Myocyte (in vitro differentiated cells): ENCODE measurements at places on chromosomes 5 and 9. TPM values are rescaled to one million over a fixed set of nuclear protein-coding genes. Genes with fewer than 3 reads are reported as not detected.

NCS1 gene
- total RNA-seq: 55.2 and 59.7 TPM in 2 replicates

GRCh38 chr9:72925891-72926290 lies 27.0 kb downstream of the ALDH1A1 start:
- no peak for DNase-seq

DNA sequence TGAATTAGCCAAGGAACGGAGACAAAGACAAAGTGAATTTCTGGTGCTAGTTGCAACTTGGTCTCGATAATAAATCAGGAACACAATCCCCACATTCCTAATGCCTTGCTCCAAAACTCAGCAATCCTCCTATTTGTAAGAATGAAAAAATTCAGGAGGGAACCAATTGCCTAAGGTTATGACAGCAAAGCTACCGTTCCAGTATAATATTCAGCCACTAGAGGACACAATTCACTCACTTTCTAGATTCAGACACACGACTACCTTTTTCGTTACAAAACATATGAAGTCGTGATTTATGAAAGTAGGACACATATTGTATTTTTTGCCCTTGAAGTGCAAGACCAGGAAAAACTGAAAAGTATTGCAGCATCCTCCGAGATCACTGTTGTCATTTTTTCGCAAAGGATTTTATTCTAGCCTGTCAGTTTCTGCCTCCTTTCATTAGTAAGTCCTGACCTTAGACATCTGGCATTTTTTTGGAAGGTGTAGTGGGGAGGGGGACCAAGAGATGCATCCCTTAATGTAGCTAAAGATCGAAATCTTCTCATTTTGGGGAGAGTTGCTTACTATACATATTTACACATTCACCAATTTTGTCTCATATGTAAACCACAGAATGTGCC lies 133.1 kb downstream of the DOCK8 start:
- DNase-seq: peak; percentile 68

DNA sequence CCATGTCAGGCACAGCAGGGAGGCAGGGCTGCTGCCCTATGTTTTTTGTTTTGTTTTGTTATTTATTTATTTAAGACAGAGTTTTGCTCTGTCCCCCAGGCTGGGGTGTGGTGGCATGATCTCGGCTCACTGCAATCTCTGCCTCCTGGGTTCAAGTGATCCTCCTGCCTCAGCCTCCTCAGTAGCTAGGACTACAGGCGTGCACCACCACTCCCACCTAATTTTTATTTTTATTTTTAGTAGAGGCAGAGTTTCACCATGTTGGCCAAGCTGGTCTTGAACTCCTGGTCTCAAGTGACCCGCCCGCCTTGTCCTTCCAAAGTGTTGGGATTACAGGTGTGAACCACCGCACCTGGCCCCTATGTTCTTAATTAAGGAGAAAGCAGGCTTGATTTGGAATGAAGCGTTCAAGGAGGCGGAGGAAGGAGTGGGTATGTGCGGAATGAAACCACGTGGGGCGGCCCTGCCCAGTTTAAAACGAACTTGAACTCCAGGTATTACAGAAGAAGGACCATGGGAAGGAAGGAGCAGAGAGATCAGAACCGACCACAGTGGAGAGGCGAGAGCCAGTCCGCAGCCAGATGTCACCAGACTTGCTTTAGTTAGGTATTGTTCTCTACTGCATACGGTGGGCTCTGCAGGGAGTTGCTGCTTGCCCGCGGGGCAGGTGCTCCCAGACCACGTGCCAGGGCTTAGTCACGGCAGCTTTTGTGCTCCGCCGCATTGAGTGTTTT lies 34.9 kb upstream of the EPB41L4B start:
- DNase-seq: no peak

DNA sequence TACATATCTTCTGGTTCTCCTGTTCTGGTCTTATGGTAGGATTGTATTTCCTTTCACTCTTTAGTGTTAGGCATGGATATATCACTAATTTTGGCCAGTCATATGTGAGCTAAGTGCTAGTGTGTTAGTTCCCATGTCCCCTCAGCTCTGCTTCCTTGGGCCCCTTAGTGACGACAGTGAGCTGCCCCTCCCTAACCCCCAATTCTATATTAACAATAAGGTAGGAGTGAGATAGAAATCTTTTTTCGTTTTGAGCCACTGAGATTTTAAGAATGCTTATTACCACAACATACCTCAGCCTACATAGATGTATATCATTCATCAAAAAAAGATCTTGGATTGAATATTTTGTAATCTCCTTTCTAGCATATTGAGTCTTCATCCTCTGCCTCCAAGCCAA lies 100.5 kb downstream of the PARP8 start:
- DNase-seq: no peak

DNA sequence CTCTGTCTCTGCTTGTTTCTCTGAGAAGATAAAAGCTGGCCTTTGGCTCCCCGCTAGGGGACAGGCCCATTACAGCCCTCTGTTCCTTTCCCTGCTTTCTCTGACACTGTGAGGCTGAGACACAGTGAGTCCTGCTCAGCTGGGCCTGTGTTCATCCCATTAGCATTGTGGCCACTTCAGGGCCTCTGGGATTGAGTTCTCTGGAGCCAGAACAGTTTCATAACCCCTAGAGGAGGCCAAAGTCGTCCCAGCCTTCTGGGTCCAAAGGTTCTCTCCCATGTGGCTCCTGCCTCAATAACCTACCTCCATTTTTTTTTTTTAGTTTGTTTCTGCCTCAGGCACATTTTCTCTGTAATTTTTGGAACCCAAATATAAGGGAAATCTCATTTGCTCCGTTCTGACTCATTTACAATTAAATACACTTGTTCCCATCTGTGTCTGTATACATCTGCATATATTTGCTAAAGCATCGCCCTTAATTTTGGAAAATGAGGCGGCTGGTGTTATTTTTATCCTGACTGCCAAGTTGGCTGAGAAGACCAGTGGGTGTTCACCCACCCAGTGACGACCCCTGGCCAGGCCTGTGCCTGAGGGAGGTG lies 27.3 kb upstream of the CTNNA1 start:
- DNase-seq: no peak

BAAT gene
- total RNA-seq: 0.37 and 1.8 TPM in 2 replicates

DNA sequence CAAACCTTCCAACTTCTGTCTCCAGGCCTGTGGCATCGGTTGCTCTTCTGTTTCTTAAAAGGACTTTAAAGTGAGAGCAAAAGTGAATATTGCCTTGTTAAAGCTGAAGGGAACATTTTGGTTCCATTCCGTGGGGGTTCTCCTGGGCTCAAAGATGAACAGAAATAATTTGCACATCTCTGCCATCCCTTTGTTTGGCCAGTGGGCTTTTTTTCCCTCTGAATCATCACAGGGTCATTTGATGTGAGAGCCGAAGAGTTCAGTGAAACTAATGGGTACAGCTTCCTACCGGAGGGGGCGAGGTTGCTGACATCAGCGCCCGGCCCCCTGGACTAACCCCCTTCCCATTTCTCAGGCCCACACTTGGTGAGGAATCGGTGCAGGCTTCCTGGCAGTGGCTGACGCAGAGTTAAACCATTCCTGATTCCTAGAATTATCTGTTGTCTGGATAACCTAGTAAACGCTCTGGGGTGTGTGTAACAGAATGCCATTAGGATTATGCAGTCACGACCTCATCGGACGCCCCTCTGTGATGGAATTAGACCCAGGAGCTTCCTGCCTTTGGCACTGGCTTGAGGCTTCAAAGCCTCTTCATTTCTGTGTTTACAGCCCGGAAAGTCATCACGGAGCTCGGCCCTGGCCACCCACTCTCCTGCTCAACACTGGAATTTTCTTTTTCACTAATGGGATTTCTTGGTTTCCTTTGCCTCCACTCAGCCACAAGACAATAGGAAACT lies 61.6 kb upstream of the RPL26L1 start:
- peak; percentile 56 for DNase-seq

DNA sequence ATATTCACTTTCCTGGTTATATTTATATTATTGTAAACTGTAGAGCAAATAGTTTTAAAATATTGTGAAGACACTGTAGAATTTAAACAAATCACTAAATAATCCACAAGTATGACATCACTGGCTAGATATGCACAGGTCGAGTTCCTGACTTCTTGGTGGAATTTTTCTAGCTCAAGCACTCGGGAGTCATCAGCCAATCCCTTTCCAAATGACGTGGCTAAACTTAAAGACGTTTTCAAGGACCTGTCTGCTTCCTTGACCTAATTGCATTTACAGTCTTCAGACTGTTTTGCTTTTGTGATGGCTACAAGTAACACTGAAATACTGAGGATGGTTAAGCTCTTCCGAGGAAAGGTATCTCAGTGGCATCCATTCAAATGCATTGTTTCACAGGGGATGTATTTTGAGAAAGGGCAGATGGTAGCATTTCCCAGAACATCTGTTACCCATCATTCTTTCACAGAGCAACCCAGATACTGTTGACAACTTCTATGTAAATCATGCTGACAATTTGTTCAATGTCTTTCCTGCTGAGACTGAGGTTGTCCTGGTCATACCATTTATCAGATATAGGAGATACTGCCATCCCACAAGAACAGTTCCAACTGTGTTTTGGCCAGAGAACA lies 262.8 kb downstream of the CDH10 start:
- DNase-seq: no peak

GRCh38 chr5:41539454-41539853 lies 29.1 kb upstream of the PLCXD3 start:
- DNase-seq: no peak

DNA sequence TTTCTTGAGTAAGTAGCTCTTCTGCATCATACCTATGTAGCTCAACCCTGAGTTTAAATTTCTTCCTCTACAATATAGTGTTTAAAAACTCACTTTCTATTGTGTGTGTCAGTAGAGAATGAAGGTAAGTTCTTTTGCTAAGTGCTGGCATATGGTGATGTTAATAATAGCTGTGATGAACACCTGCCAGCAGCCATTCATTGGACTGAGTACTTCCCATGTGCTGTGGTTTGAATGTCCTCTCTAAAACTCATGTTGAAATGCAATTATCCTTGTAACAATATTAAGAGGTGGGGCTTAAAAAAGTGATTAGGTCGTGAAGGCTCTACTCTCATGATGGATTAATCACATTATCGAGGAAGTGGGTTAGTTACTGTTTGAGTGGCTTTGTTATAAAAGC lies 645.2 kb upstream of the RGMB start:
- DNase-seq: peak; percentile 55

PCDHB15 gene
- 3.1 and 4.6 TPM in 2 replicates for total RNA-seq

DNA sequence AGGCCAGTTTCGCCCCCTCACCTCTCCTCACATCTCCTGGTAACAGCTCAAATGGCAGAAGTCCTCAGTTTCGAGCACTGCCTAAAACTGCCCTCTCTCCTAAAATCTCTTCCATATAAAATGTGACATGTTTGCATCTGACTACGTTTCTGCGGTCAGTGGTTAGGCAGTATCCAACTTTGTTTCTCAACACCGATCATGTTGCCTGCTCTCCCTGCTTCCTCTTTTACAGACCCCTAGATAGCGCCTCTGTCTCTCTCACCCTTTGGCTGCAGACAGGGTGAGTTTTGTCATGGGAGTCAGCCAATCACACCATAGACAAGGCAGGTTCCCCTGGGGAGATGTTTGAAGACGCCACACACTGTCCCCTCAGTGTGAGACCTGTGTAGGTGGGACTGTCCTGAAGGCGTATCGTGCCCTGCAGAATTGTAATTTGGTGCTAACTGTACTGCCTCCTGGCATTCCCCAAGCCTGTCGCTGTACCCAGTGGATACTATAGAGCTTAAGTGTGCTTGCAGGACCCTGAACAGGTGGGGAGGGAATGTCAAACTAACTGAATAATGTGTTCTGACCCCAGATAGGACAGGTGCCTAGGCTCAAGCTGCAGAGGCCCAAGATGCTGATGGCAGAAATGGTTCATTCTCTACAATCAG lies 1.1 kb downstream of the HEXB start:
- no peak for DNase-seq

GRCh38 chr5:177133853-177134696 lies 502 bp downstream of the NSD1 start:
- DNase-seq: peak; percentile 64

DNA sequence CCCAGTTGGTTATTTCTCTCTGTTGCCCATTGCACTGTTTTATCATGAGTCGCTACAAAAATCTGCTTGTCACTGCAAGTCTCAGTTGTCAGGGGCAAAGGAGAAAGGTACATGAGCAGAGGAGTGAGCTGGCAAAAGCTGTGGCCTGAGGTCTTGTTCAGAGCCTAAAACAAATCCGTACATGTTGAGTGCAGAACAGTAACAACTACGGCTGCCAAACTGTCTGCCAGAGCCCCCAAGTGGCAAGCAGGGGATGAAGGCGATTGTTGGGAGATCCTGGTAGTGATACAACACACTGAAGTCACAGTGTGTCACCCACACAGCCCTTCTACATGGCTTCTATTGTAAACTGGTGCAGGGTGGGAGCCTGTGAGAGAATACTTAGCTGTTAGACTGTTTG lies 50.9 kb downstream of the BRINP1 start:
- no peak for DNase-seq

LEAP2 gene
- 0.88 and 1.0 TPM in 2 replicates for total RNA-seq

GRCh38 chr5:97097326-97098230 lies 44.8 kb downstream of the LIX1 start:
- DNase-seq: no peak

TAF1L gene
- total RNA-seq: 0.03 and 0.05 TPM in 2 replicates

DNA sequence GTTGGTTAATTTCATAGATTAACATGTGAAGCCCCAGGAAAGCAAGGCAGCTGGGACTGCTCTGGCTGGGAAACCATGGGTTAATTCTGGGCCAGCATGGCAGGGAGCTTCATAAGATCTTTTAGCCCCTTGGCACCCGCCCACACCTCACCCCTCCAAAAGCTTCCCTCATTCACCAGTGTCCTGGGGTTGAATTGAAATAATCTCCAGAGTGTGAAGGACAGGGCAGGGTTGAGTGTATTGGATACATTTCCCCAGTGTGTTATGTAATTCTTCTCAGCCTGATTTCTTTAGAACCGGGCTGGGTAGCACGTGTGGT lies 19.4 kb downstream of the WNT8A start:
- no peak for DNase-seq

- no peak for DNase-seq
These were observed 208.3 kb upstream of the VLDLR start for GRCh38 chr9:2413160-2413805.

PRRT1B gene
- not detected in 2 replicates for total RNA-seq

- DNase-seq: no peak
These were observed 4.3 kb downstream of the SPATA24 start for GRCh38 chr5:139399501-139400121.

DNA sequence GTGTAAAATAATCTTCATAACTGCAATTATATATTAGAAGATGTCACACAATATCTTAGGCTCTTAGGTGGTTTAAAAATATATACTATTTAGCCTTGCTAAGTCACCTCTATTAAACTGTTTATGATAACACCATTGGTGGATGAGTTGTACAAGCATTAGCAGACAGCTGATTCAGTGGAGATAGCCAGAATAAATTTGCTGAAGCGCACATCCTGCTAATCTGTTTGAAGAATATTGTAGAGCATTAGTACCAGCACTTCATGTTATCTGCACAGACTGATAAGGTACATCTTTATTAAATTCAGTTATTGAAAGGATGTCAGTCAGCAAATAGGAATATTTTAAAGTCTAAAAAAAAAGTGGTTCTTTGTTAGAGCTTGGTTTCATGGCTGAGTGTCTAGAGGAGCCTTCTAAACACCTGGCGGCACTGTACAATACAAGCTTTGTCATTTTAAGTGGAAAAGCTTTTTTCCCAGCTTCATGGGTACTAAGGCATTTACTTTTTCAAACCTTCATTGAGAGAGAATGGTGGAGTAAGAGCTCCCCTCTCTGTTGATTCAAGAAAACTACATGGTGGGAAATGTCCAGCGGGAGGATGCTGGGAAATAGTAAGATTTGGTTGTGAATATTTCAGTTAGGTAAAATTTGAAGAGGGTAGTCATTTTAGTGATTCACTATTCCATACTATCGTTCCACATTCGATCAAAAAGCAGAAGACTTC lies 275.1 kb downstream of the SLF1 start:
- peak; percentile 31 for DNase-seq

FOXD4L3 gene
- not detected in 2 replicates for total RNA-seq

GRCh38 chr9:4262735-4263141 lies 37.1 kb downstream of the GLIS3 start:
- DNase-seq: peak; percentile 54

ADGRV1 gene
- 3.9 and 4.4 TPM in 2 replicates for total RNA-seq
